Activated gamma-delta T cell treated with anti-CD3 and anti-CD28 coated beads, Interleukin-2, amount 50 U/mL, for 16 hours (primary cell): ENCODE measurements at places on chromosomes 1 and 21.

DNA sequence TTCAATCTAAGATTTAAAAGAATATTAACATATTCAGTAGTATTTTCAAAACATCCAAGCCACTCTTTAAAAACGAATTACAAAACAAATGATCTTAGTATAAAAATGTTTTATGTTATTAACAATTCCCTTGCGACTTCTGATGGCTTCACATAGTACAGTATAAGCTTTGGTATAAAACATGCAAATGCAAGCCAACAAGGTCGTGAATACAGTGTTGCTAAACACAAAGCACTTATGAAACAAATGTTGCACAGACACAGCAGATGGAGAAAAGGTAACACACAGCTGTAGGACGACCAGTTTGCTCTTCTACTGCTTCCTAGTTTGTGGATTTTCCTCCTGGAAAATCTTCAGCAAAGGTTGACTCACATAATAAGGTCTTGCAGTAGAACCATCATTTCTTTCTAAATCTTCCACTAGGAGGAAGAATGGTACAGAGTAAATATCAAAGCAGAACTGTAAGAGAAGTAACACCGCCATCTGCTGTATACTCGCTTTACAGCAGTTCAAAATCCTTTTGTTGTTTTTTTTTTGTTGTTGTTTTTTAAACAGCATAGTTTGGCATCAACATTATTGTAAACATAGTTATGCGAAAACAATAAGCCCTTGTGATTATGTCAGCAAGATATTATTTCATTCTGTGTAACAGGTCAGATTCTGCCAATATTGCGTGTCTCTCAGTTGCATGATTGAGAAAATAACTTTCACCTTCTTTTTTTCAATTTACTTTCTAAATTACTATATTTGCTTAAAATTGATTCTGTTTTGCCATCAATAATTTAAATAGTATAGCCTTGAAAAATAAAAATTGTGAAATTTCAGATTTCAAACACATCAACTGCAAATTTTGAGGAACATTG lies 69.5 kb downstream of the LHX8 start:
- no peak for DNase-seq

- no peak for DNase-seq
Measured at GRCh38 chr1:238658763-238659162, 727.6 kb upstream of the CHRM3 start.

GRCh38 chr1:36766481-36766880 lies 267.8 kb downstream of the GRIK3 start:
- no peak for DNase-seq

GRCh38 chr1:21165646-21166045 lies 11.1 kb downstream of the EIF4G3 start:
- DNase-seq: no peak

DNA sequence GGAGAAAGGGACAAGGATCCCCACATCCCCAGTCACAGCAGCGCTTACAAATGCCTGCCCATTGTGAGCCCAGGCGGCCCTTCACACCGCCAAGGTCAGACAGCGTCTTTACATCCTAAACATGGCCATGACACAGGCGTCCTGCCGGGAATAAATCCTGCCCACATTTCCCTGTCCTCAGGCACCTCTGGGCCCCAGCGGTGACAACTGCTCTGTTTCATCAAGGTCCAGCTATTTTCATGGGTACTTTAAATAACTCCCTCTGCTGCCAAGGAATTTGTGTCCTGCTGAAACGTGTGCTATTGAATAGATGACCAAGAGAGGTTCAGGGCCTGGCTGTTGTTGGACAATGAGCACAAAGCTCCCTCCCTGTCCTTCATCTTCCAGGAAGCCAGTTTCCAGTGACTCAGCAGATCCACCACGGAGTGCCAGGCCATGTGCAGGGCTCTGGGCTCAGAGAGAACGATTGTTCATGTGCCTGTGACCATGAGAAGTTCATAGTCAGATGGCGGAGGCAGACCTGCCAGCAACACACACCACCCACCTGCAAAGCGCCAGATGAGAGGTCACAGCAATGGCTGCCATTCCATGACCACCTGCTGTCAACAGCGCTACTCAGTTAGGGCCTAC lies 195.8 kb downstream of the MATN1 start:
- no peak for DNase-seq

GRCh38 chr1:21293537-21294265 lies 3.4 kb upstream of the ECE1 start:
- DNase-seq: peak; percentile 66
